ENCODE measurements at places on chromosomes 2 and 18. TPM values are rescaled to one million over a fixed set of nuclear protein-coding genes. Genes with fewer than 3 reads are reported as not detected.

PECR gene
- total RNA-seq = 8.8 TPM

CLK1 gene
- total RNA-seq = 55.2 TPM

MBP gene
- 52.3 TPM for total RNA-seq

ASPRV1 gene
- total RNA-seq = not detected

DSC3 gene
- 272 TPM for total RNA-seq

SLC5A7 gene
- not detected for total RNA-seq

OSBPL1A gene
- total RNA-seq = 30.4 TPM
